ENCODE measurements at places on chromosomes 12 and 14.

DNA sequence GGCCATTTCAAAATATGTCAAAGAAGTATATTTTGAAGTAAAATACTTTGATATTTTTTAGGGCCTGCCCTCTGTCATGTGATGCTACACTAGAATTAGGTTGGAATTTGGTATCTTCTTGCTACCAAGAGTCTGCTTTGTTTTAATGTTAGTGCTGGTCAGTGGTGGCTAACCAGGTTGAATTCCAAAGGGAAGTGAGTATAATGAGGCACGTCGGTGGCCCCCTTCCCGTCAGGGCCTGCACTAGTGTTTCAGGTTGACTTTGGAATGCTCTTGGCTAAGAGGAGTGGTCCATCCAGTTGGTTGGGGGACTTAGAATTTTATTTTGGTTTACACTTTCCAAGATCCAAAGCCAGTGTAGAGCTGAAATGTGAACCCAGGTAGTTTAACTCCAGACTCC lies 185.4 kb downstream of the NOVA1 start:
- no peak for DNase-seq

DNA sequence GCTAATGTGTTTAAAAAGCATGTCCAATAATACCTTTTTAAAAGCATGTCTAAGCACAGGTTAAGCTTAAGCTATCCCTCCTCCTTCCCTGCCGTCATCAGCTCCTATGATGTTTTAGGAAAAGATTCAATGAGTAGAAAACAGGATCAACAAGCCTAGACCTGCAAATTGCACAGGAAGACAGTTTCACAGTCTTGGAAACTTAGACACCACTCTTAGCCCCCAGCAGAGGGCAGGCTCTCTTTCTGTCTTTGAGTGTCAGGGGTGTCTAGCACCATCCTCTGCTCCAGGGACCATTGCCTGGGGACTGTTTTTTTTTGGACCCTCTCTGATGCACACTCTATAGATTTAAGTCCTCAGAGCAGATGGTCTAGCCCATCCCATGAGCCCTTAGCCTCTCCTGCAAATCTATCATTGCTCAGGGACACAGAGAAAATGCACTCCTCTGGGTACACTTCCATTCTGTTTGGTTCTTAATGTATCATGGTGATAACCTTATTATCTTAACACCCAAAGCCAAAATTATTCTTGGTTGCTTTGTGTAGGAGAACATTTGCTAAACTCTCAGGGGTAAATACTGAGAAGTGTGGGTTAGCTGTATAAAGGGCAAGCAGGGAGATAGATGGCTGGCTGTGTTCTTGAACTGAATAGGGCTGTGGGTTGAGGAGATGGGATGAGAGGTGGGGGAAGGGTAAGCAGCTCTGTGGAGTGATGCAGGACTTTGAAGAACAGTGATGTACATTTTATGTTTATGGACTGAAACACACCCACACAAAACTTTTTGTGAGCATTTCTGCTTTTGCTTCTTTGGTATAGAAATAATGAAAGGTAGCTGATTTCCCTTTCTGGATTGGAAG lies 259.9 kb upstream of the DDHD1 start:
- DNase-seq: no peak

DNA sequence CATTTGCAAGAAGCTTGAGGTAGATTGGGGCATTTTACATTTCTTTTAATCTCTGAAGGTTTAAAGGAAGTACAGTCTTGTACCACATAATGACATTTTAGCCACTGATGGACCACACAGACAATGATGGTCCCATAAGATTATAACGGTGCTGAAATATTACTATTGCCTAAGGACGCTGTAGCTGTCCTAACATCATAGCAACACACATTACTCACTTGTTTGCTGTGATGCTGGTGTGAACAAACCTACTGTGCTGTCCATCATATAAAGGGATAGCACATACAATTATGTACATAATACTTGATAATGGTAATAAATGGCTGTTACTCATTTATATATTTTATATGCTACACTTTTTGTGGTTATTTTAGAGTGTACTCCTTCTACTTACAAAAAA lies 127.1 kb upstream of the CPNE8 start:
- no peak for DNase-seq

DNA sequence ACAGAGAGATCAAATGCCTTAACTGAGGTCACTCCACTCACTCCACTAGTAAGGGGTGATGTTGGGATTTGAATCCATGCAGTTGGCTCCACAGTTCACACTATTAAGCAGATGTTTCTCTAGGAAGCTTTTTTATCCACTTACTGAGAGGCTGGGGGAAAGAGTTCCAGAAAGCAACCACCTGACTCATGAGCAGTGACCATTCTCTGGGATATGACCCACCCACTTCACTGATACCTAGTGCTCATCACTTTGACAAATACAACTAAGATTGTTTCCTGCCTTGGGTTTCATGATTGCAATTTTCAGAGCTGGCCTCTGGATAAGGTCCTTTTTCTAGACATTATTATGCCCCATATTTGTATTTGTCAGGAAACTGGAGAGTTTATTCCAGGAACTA lies 152.1 kb upstream of the PLEKHG7 start:
- DNase-seq: no peak

- no peak for DNase-seq
These were observed 19.9 kb downstream of the FUT8 start for GRCh38 chr14:65432361-65432948.

DNA sequence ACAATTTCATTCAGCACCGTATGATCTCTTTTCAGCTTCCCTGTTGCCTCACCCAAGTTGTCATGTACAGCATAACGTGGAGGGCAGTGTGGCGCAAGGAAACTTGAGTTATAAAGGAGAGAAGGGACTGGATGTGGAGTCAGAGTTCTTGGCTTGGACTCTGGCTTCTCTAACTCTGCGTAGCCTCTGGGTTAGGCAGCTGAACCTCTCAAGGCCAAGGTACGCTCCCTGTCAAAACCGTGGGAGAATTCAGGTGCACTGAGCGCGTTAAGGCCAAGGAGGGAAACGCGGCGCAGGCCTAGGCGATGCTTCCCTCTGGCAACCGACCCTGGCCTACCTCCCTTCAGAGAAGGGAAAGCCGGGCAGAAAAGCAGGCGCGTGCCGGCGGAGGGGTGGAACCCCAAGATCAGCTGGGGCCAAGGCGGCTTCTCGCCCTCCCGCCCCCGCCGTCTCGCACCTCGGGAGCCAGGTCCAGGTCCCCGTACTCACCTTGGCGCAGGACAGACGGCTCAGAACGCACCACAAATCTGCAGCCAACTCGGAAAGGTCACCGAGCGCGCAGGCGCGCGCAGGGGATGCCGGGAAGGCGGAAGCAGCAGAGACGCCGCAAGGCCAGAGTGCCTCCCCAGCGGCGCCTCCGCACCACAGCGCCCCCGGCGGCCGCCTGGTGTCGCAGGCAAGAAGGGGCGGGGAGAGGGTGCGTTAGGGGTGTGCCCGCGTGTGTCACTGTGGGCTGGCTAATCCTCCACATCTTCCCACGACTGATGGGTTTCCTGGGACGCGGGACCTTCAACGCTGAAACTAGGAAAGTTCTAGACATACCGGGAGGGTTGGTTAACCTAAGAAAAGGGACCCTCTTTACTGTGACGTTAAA lies 7.0 kb upstream of the TDRD9 start:
- peak; percentile 96 for DNase-seq

- DNase-seq: no peak
These were observed 513.8 kb downstream of the RPL10L start for GRCh38 chr14:46137786-46138185.

GRCh38 chr14:58755031-58755925 lies 117.5 kb downstream of the DACT1 start:
- DNase-seq: no peak

DNA sequence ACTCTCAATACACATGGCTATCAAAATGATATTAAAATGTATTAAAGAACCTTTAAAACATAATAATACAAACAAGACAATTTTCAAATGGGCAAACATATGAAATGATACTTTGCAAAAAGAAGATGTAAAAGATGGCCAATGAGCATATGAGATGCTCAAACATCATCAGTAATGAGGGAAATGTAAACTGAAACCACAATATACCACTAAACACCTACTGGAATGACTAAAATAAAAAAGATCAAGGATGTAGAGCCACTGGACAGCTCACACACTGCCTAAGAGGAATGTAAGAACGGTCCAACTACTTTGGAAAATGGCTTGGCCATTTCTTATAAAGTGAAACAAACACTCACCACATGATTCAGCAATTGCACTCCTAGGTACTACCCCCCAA lies 97.2 kb upstream of the BBS10 start:
- no peak for DNase-seq

- no peak for DNase-seq
These were observed 50.7 kb downstream of the DIP2B start for GRCh38 chr12:50555471-50555885.

GRCh38 chr12:106841510-106842302 lies 67.2 kb downstream of the RIC8B start:
- no peak for DNase-seq

DNA sequence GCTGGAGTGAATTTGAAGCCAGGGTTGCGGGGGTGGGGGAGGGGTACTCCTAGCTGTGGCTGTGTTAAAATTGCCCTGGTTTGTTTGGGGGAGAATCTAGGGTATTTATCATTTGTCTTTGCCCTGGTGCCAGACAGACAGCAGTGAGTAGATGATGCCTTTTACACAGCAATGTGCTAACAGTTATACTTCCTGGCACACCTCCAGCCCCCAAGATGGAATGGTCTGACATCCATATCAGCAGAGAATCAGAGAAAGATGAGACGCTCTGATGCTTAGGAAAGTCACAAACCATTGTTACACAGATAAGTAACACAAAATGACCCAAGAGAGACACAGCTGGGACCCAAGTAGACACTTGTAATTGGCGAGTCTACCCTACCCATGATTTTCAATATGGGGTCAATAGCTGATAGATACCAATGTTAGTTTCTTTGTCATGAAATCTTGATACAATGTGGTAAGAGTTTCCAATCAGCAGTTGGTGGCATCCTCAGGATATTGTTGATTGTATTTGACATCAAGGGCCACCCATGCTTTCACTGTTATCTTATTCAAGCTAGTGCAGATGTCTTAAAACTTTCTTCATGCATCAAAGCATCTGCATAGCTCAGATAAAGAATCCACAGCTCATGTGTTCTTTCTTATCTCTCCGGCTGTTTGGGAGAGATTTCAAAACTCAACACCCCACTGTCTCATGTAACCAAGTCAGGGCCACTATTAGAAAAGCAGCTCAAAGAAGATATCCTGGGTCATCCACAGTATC lies 2.6 kb upstream of the PRKAB1 start:
- no peak for DNase-seq

DNA sequence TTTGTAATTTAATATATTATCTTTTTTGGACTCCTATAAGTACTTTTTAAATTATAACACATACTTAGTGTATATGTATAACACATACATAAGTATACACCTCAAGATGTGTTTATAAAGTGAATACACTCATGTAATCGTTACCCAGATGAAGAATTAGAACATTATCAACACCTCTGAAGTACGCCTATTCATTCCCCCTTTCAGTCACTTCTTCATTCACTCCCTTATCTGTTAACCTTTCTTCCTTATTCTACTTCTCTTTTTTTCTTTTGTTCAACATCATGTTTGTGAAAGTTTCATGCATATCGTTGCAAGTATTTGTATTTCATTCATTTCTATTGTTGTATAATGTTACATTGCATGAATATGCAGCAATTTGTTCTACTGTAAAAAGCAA lies 98.5 kb downstream of the ARID2 start:
- no peak for DNase-seq

GRCh38 chr14:68309616-68310015 lies 483.3 kb downstream of the ZFP36L1 start:
- DNase-seq: no peak

DNA sequence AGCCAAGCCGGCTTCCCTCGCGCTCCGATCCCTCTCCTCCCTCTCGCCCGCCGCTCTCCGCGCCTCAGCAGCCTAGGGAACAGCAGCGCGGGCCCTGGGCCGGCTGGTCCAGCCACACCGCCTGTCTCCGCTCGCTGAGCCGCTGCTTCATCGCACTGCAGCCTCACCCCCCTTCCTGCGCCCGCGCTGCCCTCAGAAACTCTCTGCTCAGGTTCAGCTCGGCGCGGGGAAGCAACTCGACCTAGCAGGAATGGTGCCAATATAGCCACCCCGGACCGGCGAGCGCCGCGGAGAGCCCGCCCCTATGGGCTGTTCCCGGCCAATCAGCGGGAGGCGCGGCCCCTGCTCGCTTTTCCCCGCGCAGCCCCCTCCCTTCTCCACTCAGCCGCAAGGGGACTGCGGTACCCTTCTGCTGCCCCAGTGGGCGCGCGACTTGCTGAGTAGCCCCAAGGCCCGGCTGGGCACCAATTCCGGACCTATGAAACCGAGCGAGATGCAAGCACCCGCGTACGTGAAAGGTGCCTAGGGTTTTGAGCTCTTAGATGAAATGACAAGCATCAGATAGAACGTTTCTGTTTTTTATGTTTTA lies at the start of gene ADAMTS20:
Gene ADAMTS20 (minus strand): TSS at position 233 of the 589 bp plus-strand sequence. CDS start 282 bp downstream, outside the sequence.
- peak; percentile 97 for DNase-seq

GRCh38 chr12:31860401-31860800 lies 98.8 kb upstream of the RESF1 start:
- no peak for DNase-seq

DNA sequence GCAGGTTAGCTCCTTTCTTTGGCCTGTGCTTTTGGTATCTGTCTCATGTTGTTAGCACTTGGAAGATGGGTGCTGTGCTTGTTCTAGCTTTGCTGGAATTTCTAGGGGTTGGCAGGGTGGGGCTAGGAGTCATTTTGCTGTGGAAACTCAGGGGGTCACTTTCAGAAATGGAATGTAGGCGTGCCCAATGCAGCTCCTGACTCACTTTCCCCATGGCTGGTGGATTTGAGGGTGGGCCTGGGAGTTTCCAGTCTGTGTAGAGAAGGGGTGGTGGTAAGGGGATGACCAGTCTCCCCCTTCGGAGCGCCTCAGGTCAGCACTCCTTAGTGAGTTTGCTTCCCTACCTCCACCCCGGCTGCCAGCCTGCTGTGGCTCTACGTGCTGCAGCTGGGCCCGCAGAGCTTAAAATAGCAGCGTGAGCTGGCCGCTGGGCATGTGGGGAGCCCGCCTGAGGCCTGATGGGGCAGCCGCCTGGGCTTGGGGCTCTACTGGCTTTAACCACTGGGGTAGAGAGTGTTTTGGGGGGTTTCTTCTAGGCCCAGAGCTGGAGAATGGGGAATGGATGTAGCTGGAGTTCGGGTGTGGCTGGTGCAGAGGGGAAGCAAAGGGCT lies 108.2 kb downstream of the TSPAN9 start:
- DNase-seq: no peak

DNA sequence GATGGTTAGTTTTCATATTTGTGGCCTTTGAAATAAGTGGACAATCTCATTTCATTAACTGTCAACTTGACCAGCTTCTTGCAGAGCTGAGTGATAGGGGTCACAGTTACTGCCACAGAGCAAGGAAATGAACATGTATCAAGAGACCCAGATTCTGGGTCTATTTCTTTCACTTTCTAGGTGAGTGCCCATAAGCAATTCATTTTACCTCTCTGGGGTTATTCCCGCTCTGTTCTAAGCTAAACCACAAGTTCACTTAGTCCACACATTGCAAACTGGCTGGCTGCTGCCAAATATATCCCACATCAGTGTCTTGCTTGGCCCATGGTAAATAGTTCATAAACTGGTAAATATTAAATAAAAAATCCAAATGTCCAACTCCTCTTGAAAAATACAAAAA lies 29.9 kb downstream of the GPHB5 start:
- DNase-seq: no peak

All from ecto neural progenitor cell (in vitro differentiated cells).